ENCODE measurements at places on chromosomes 3 and 15. TPM values are rescaled to one million over a fixed set of nuclear protein-coding genes. Genes with fewer than 3 reads are reported as not detected.

GRCh38 chr3:126167566-126167965, 12.8 kb downstream of the ALDH1L1 start:
- no peak for DNase-seq

DNA sequence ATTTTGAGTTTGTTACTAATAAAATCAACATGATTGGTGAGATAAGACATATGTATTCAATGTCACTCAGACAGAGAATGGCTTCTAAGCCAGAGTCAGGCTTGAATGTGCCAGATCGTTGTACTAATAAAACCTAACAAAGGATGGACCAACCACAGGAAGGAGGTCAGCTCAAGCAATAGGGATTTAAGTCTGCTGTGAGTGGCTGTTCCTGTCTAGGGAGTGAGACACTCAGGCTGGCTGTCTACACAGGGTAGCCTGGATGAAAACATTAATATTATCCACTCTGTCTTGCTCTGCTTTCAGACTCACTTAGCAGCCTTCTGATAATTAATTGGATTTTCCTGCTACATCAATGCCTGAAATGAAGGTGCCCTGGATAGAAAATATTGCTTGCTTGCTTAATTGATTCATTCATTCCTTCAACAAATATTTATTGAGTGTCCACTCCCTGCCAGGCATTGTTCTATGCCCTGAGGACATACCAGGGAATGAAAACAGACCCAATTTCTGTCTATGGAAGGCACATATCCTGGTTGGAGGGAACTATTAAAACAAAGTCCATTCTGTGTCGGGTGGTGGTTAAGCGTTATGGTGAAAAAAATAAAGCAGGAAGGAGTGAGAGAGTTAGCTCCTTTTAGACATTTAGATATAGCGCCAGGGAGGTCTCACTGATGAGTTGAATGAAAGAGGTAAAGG, 239.4 kb downstream of the CHST2 start:
- no peak for DNase-seq

DNA sequence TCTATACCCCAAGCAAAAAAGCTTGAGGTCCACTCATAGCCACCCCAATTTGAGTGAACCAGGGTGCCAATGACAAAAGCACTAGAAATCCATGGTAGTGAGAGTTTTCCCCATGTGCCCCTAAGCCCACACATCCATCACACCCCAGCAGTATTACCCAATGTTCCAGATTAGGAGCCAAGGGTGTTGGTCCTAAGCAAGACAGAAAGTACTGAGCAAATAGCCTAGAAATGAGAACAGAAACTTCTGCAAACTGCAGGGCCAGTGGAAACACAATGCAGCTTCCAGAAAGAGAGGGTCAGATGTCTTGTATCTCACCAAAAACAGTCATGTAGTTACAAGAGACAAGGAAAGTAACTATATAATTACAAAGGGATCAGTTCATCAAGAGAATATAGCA, 10.9 kb upstream of the OXTR start:
- DNase-seq: no peak

DNA sequence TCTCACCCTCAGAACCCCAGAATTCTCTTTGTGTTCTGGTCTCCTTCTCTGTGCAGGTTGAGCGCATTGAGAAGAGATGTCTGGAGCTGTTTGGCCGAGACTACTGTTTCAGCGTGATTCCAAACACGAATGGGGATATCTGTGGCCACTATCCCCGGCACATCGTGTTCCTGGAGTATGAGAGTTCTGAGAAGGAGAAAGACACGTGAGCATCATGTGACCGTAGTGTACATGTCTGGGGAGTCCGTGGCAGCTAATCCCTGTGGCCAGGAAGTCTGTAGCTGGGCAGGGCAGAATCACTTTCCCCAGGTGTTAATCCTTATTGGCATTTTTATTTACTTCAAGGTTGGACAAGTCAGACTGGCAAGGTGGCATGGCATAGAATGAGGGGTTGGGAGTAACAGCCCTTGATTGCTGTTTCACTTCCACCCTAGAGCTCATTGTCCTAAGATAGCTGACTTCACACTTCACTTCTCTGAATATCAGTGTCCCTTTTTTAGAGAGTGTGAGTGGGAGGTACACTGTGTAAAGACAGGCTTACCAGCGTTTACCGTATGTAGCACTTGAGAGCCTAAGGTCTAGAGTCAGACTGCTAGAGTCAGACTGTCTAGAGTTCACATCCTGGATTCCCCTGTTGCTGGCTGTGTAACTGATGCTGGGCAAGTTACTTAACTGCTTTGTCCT, 4.4 kb downstream of the MTMR14 start:
- DNase-seq: no peak

- no peak for DNase-seq
Measured at GRCh38 chr3:157174290-157174648, 14.3 kb upstream of the CCNL1 start.

Gene GATA2
- total RNA-seq: 6.0 TPM

Gene CCDC191
- total RNA-seq: 3.4 TPM

Gene GOLGA6L10
- 2.0 TPM for total RNA-seq

Gene ATP10A
- total RNA-seq: 1.4 TPM

Data from left colon (tissue), 2 donors.